ENCODE measurements at places on chromosomes 7 and 10.

DNA sequence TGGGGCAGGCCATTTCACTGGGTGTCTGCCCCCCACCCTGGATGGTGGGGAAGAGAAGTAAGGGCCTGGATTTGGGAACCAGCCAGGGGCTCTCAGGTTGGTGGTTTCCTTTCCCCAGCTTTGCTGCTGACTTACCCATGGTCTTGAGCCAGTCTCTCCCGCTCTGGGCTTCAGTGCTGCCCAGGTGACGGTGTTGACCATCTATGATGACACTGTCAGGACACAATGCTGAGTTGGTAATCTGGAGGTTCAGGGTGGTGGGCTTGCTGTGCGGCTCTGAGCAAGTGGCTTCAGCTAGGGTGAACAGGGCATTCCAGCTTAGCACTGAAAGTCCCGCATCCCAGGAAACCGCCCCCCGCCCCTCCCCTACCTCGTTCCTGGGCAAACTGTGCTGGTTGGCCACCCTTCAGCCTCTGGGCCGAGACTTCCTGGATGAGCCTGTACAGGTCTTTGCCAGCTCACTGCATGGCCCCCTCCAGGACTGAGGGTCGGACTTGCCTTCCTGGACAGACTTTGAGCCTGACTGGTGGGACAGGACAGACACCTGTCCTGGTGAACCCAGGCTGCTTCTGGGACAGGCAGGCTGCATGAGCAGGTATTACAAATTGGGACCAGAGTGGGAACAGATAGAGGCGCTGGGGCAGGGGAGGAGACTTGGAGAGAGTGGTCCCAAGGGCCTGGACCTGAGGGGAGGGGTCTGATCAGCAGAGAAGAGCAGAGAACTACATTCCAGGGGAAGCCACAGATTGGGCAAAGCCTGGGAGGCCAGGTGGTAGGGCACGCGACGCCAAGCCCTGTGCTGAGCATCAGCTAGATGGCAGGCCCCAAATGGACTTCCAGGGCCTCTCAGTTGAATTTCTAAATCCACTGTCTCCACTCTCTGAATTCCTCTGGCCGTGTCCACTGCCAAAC is 19.9 kb upstream of the ZMIZ1 start:
- DNase-seq: no peak

GRCh38 chr7:190196-190595 is 2.2 kb upstream of the FAM20C start:
- no peak for DNase-seq

DNA sequence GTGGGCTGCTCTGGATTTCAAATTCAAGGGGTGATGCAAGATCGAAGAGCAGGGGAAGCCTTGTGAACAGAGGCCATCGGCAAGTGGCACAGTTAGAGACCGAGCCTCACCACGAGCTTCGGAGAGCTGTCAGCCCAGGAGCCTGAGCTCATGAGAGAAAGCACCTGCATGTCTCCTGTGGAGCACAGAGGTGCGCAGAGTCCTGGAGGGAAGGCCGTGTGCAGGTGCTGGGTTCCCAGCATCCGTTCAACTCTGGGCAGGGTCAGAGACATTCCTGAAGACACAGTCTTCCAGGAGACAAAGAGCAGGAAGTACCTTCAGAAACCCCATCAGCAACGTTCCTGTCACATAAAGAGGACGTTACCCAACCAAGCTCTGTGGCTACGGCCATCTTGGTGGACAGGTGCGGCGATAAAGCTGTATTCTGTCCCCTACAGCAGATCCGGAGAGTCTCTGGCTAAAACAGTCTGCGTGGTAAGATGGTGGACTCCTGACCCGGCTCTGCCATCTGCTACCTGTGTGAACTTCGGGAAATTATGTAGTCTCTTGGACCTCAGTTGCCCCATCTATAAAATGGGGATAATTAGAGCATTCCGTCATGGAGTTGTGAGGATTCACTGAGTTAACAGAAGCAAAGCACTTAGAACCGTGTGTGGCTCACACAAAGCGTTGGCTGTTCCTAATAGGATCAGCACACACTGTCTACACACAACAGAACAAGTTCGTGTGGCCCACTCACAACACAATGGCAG is 40.6 kb downstream of the NOD1 start:
- DNase-seq: no peak

DNA sequence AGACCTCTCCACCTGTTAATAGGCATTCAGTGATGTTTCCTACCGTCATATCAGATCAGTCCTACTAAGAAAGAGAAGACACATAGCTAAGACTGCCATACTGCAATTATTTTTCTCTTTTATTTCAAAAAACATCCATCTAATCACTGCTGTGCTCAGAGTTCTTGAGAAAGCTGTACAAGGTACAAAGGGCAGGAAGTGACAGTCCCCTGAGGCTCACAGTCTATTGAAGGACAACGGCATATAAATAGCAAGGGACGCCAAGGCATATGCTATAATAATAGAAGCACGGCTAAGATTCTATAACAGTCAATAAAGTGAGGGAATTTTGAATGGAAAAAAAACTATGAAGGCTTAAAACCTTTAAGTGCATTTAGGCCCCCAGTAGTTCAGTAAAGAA is 415.3 kb upstream of the NRP1 start:
- no peak for DNase-seq

GRCh38 chr10:10917031-10917430 is 100.6 kb upstream of the CELF2 start:
- DNase-seq: no peak

- DNase-seq: no peak
Observed at GRCh38 chr7:50394315-50394714, 55.8 kb downstream of the FIGNL1 start.

- DNase-seq: no peak
Observed at GRCh38 chr10:122084286-122085041, 95.5 kb downstream of the TACC2 start.

DNA sequence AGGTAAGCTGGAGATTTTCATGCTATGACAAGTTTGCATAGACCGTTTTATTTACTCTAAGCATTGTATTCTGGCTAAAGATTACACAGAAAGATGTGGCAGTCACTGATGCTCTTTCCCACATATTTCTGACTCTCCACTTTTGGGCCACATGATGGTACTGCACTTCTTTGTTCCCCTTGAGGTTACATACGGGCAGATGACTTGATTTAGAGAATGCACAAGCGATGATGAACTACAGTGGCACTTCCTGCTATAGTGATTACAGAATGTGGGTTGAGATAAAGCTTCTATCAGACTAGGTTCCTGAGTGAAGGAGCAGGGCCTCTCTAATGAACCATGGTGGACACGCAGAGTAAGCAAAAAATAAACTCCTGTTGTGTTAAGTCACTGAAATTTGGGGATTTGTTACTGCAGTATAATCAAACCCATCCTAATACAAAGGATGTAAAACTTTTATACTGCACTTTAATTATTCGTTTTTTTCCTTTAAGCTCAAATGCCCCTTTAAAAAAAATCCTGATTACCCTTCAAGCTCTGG is 177.9 kb downstream of the TAX1BP1 start:
- DNase-seq: peak; percentile 31

- no peak for DNase-seq
Observed at GRCh38 chr10:132753596-132753995, 32.4 kb downstream of the NKX6-2 start.

- DNase-seq: no peak
Observed at GRCh38 chr7:64775289-64775688, 18.9 kb upstream of the ZNF138 start.

- DNase-seq: peak; percentile 81
Observed at GRCh38 chr7:90579181-90579688, 16.9 kb upstream of the CDK14 start.

- no peak for DNase-seq
Observed at GRCh38 chr10:125101049-125101448, 59.3 kb downstream of the CTBP2 start.

DNA sequence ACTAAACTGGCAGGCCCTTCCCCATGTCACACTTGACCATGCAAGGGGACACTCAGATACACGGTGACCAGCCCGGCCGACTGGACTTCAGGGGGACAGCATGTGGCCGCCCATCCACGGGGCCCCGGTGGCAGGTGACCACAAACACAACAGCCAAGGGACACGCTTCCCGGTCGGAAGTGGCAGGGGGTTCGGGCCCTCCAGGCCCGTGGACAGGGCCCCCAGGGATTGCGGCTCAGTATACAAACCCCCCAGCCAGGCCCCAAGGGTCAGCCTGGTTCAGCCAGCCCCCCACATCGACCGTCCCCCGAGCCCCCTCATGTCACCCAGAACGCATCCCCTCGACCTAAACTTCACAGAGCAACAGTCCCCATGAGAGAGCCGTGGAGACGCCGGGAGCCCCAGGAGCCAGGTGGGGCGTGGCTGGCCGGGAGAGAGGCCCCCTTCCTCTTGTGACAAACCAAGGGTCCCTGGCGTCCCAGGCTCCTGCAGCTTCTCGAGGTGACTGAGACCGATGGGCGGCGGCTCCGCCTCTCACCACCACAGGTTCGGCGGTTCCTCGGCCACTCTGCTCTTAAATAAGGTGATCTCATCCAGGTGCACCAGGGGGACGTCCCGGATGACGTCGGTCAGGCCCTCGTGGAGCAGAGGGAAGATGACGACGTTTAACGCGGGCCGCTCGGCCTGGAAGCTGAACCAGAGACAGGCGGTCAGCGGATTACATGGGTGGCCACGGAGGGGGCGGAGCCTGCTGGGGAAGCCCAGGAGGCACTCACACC is 57.8 kb upstream of the TNRC18 start:
- no peak for DNase-seq

GRCh38 chr10:63210611-63211196 is 77.6 kb downstream of the NRBF2 start:
- DNase-seq: no peak

- no peak for DNase-seq
Observed at GRCh38 chr7:87497482-87497881, 22.0 kb upstream of the ABCB4 start.

DNA sequence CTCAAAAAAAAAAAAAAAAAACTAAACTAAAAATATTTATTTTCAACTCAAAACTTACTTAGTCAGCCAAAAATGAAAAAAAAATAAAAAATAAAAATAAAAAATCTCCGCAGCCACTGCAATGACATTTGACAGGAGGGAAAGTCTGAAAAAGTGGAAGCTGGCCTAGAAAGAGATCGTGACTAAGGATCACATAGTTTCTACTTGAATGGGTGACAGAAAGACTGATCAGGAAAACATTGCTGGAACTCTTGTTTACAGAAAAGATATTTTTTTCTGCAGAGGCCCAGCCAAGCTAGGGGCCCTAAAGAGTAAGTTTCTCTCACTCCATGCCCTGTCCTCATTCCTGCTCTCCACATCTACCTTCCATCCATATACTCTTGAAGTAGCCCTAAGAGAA is 92.8 kb upstream of the KCND2 start:
- no peak for DNase-seq

GRCh38 chr10:69663369-69663947 is 33.4 kb downstream of the FAM241B start:
- DNase-seq: peak; percentile 5

DNA sequence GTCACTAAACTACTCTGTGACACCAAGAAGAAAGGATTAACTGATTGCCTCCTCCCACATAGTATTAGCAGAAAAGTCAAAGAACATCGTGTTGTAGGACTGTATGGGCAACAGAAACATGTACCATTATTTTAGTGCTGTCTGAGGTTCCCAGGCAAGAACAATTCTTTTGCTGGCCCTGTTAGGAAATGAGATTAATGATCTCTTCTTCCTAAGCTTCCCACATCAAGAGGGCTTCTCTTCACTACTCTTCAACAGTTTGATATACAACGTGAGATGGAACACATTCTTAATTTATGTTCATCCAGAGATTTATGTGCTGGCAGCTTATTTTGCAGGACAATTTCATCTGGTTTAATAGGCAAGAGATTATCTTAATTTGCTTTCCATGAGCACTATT is 219.6 kb downstream of the DOCK4 start:
- no peak for DNase-seq

DNA sequence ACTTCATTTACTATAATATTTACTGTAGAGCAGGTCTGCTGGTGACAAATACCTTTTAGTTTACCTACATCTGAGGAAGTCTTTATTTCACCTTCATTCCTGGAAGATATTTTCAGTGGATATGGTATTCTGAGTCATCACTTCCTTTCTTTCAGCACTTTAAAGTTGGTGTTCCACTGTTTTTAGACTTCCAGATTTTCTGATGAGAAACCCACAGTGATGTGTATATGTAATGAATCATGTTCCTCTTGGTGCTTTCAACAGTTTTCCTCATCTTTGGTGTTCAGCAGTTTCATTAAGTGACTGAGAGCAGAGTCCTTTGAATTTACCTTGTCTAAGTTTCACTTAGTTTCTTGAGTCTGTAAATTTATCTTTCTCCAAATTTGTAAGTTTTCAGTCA is 36.4 kb downstream of the COPG2 start:
- no peak for DNase-seq

- peak; percentile 49 for DNase-seq
Observed at GRCh38 chr10:45383682-45384330, 9.8 kb downstream of the ALOX5 start.

DNA sequence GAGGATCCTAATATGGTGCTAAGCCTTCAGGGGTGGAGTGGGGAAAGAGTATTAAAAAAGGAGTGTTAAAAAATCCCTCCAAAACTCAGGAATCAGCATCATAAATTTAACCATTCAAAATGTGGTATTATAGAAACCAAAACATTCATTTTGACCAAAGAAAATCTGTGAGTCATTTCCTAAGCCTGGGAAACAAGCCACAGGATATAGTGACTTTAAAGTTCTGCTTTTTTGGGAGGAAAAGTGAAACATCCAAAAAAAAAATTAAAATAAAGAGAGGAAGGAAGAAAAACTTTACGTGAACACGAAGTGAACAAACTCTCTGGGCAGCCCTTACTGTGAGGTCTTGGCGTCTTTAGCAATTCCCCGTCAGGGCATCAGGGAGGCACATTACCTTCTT is 74.0 kb upstream of the GSDME start:
- DNase-seq: peak; percentile 78

DNA sequence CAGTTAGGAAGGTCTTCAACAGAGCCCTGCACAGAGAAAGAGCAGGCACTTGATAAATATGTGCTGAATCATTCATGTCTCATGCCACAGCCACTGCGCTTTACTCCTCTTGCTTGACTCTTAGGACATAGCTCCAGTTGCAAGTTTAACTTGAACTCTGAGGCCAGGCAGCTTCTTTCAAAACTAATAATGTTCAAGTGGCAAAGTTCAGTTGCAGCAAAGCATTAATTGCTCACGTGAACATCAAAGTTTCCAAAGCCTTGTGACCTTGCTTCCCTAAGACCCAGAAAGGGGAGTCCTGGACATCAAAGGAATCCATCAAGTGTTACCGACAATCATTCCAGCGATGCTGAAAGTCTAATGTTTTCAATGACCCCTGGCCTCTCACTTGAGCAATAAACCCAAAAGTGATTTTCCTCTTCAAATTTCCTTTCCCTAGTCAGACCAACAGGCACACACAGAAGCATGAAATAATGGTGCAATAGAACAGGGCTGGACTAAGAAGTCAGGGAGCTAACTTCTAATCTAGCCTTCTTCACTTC is 21.8 kb upstream of the TECTB start:
- no peak for DNase-seq

Data from common myeloid progenitor, CD34-positive (primary cell).